ENCODE measurements at places on chromosomes 4 and X. TPM values are rescaled to one million over a fixed set of nuclear protein-coding genes. Genes with fewer than 3 reads are reported as not detected.

Gene SPCS3
- 122 TPM for total RNA-seq

Gene PPP1R2C
- total RNA-seq = not detected

Gene PDHA1
- total RNA-seq = 105 TPM

Gene PFKFB1
- 2.2 TPM for total RNA-seq

DNA sequence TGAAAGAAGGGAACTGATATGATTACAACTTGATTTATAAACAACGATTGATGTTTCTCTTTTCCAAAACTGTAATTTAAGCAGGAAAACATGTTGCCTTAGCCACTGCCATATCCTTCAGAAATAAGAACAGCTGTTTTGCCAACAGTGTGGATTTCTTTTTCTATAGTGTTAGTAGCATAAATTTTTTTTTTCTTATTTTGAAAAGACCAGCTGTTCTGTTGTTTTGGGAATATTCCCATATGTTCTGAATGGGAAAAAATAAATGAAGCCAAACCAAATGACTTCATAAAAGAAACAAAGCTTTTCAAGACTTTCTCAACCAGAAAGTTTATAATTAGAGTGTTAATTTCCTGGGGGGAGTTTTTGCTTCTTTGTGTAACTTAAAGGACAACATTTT is 83.9 kb upstream of the ARHGAP24 start:
- DNase-seq = no peak

DNA sequence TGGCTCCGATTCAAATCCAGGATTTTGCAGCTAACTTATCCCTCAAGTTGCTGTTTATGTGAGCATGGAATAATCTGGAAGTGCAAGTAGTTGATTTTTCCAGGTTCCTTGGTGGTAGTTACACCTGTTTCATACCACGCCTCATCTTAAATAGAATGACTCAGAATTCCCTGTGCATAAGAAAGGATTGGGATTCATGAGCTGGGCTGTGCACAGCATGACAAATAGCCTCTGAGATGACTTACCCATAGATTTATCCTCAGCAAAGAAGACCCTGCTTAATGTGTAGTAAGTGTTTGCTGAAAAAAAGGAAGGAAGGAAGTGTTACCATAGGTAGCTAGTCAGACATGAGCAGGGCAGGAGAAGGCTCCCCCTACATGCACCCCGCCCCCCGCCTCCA is 777.7 kb upstream of the ADGRL3 start:
- no peak for DNase-seq

DNA sequence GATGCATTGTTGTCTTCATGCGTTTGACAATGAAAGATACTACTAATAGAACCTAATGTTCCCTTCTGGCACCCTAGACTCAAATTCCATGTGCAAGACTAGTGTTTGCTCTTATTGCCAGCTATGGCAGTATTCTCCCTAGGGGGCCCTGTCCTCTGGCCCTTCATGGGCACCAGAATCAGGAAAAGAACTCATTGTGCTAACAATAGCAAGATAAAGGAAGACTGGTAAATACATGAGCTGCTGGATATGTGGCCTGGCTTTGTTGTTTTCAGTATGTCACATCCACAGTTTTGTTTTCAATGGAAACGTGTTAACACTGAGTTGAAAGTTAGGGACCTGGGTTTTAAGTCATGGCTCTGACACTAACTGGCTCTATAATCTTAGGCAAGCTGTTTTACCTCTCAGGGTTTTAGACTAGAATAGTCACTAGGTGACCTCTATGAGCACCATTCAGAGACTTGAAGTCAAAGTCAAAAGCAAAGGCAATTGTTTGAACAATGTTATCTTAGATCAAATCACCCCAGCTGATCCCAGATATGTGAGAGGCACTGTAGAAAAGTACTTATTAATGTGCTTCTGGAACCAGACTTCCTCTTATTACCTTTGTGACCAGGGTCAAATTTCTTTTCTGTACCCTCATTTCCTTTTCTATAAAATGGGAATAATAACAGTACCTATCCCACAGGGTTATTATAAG is 253.7 kb upstream of the DIAPH2 start:
- DNase-seq = no peak

DNA sequence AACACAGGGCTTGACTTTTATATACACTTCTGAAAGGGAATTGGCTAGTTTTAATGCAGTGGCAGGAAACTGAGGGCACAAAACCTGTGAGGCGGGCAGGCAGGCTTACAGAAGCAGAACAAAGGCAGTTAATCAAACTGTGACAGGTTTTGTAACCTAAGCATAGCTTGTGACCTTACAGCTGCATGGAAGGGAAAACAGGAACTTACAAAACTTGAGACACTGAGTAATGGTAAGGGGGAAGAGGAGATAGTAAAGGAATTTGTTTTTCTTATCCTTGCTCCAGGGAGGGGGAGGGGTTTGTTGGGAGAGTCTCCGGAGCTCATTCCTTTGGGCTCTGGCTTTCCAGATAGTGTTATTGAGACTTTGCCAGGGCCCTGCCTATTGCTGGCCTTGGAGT is 55.6 kb downstream of the SLITRK4 start:
- no peak for DNase-seq

GRCh38 chr4:3318561-3319021 is 25.8 kb downstream of the RGS12 start:
- DNase-seq = peak; percentile 50

DNA sequence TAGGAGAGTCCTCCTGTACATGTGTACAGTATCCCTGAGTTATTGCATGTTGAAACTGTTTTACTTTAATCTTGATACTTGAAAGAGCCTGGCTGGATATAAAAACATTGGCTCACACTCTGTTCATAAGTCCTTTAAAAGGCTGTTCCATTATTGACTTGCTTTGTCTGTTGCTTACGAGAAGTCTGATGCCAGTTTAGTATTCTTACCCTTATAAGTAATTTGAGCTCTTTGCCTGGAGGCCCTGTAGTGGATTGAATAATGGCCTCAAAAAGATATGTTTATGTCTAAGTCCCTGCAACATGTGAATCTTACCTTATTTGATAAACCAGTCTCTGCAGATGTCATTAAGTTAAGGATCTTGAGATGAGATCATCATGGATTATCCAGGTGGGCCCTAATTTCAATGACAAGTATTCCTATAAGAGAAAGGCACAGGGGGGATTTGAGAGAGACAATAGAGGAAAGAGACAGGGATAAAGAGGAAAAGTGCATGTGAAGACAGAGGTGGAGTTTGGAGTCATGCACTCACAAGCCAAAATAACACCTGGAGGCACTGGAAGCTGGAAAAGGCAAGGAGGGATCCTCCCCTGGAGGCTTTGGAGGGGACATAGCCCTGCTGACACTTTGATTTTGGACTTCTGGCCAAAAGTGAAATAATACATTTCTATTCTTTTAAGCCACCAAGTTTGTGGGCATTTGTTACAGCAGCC is 98.1 kb downstream of the IRF2 start:
- no peak for DNase-seq

- DNase-seq = no peak
Observed at GRCh38 chr4:11691236-11691635, 262.5 kb upstream of the HS3ST1 start.

DNA sequence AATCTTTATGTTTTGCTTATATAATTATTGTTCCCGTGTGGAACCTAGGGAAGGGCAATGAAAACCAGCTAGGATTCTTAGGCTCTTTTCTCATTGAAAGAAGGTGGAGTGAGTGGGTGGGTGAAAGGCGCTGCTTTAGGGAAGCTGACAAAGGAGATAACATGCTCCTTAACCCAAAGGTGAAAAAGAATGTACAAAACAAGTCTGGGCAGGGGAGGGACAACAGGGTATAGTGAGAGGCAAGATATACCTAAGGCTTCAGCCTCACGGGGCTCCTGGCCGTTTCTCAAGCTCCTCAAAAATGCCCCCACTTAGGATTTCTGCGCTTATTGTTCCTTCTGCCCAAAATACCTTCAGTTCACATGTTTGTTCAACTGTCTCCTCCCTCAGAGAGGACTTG is 1.8 kb downstream of the SH2D1A start:
- DNase-seq = no peak

DNA sequence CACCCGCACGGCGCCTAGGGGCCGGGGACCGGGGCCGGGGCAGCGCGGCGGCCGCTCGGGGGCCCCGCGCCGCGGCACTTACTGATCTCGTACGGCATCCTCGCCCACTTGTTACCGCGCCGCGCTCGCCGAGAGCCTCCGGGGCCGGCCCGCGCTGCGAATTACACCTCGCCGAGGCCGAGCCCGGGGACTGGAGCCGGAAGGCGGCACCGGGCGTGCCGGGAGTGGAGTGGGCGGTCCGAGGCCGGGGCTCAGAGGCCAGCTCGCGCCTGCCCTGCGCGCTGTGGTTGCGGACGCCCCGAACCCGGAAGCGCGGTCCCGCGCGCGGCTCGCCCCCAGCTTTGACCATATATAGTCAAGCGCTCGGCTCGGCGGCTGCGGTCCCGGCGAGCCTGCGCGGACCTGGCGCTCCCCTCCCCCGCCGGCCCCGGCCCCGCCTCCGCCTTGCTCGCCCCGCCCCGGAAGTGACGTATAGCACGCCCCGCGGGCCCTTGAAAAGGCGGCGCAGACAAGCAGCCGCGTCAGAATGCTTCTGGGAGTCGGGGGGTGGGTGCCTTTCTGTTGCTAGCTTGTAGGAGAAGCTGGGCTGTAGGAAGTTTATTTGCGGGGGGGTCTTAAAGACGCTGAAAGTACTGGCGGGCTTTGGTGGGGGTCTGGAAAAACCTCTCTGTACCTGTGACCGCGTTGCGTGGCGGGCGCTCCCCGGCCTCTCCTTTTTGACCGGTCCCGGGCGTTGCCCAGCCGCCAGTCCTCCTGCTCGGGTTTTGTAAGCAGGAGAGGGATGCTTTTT is at the start of gene WDR1:
TSS of gene WDR1 (minus strand) at position 231 of the 790 bp plus-strand sequence. CDS start at position 98, 133 bp downstream.
- peak; percentile 97 for DNase-seq

DNA sequence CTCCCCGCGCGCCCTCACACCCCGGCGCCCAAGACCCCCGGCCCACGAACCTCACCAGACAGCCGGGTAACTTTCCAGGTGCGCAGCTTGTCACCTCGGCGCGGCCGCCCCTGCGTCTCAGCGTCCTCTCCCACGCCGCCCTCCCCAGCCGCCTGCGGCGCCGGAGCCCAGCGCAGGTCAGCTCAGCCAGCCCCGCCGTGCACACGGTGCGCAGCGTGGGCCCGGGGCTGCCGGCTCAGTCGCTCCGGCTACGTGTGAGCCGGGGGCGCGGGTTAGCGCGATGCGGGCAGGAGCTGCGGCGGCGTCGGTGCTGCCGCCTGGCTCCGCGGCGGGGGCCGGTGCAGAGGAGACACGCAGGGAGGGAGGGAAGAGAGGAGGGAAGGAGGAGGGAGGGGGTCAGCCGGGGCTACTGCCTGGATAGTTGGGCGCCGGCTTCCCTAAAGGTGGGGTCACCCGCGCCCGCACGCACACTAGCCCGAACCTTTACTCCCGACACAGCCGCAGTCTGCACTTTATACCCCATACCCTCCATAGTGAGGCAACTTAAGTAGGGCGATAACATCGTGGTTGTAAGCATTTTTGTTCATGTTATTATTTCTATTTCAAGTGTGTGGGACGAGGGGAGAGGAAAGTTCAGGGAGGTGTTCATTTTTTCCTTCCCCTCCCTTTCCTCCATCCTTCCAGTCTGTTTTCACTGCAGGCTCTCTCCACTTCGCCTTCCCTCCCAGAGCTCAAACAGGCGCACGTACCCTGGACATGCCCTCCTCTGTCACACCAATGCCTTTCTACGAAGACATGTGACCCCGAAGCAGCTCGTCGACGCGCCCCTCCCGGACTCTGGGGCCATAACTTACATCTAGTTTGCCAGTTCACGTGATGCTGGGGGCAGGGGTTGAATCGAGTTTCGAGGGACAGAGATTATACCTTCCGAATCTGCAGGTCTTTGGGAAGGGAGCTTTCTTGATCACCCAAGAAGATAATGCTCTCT is at the start of gene PRKG2:
TSS of gene PRKG2 (minus strand) at position 342 of the 988 bp plus-strand sequence. CDS start 10,175 bp downstream, outside the sequence.
- no peak for DNase-seq

DNA sequence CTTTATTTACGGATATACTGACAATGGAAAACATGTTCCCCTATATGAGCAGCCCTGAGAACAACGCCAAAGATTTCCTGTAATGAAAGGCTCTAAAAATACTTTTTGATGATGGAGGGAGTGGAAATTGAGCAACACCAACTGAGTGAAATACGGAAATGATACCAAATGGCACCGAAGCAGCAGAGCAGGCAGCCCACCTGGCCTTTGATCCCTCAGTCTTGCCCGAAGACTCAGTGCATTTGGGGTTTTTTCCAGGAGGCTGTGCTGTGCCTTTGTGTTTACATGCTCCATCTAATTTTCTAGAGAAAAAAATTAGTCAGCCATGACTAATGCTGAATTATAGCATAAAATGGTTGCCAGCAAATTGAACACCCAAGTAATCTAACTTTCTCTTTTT is 169.9 kb upstream of the RBPJ start:
- no peak for DNase-seq

GRCh38 chr4:60655356-60655755 is 544.8 kb upstream of the ADGRL3 start:
- DNase-seq = no peak

DNA sequence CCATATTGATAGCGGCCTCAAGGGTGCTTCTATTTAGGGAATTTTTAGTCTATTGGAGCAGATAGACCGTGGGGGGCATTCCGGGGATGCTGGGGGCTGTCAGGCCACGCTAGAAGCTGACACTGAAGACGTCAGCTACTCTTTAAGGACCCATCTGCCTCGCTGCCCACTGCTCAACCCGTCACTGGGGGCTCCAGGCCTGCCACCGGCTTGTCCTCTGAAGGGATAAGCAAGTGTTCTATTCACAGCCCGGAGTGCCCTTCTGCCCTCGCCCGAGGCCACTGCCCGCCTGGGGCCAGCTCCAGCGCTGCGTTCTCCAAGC is 679 bp upstream of the MSL3 start:
- DNase-seq = no peak

DNA sequence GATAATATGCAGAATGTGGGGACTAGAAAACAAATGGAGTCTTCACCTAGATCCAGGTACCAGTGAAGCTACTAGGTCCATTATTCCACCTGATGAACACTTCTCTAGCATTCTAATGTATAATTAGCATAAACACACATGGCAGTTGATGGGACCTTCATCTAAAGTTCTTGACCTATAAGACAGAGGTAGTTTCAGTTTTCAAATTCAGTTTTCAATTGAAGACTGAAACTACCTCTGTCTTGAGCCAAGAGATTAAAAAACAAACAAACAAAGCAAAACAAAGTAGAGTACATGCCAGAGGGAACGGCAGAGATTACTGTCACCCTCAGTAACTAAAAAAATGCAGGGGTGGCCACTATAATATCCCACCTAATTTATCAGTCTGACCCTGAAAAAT is 199.9 kb upstream of the NEIL3 start:
- DNase-seq = no peak

DNA sequence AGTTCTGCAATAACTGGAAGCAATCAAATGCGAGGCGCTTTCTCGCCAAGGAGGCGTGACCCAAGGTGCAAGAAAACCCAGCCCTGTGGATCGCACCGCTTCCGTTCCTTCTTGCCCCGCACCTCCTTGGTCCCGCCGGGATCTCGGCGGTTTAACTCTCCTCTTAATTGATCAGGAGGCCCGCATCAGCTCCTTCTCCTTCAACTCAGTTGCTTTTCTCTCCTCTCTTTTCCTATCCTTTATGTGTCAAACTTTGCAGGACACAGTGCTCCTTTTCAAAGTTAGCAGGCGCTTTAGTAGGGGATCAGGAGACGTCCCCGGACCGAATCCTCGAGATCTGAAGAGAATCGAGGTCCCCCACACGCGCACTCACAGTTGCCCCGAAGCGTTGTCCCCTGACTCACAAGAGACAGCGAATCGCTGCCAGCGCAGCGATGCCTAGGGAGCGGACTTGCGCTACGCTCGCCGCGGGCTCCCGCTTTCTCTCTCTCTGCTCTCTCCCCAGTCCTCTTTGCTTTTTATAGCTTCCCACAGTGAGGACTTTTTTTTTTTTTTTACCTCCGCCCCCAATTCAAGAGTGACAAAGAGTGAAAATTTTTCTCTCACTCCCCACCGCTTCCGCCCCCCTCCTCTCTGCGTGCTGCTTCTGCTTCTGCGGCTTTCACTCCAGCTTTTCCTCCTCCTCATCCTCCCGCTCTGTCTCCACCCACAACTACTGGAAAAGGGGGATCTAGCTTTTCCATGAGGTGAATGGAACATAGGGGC is at the start of gene DKK2:
TSS of gene DKK2 (minus strand) at position 495 of the 765 bp plus-strand sequence. CDS start 722 bp downstream, outside the sequence.
- DNase-seq = peak; percentile 76
